Activated B cell treated with CpG ODN at 0.5 μM for 24 hours (primary cell): ENCODE measurements at places on chromosomes 12 and 14. TPM values are rescaled to one million over a fixed set of nuclear protein-coding genes. Genes with fewer than 3 reads are reported as not detected.

DNA sequence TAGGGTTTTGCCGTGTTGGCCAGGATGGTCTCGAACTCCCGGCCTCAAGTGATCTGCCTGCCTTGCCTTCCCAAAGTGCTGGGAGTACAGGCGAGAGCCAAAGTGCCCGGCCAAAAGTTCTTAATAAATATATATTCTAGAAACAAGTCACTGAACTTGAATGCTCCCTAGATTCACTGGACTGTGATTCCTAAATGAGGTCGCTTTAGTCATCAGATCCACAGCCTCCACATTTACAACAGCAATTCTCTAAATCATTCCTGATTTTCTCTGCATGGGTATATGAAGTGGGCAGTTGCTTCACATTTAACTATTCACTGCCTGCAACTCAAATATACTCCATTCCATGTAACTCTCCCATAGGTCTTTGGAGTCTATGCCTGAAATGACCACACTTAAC lies 813.0 kb downstream of the GALC start:
- DNase-seq: no peak

SYT1 gene
- total RNA-seq: 0.39 and 0.49 TPM in 2 replicates

GRCh38 chr12:100348657-100349454 lies 8.0 kb upstream of the SLC17A8 start:
- no peak for DNase-seq

- DNase-seq: no peak
Observed at GRCh38 chr14:102849526-102850379, 72.5 kb downstream of the TRAF3 start.

DNA sequence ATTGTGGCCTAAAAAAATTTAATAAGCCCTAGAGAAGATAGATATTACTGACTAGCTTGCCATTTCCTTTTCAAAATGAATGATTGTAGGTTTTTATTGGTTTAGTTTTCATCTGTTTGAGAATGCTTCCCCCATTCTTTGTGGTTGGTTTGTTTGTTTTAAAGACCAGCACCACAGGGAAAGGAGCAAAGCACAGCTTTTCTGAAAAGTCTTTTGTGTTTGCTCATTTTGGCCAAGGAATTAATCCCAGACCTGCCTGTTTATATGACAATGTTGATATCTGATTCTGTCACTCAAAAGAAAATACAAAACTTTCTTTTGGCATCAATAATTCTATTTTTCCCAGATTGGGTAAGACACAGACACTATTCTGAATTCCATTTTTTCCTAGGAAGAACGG lies 312.5 kb upstream of the FLRT2 start:
- no peak for DNase-seq

CLEC4D gene
- not detected in 2 replicates for total RNA-seq

GRCh38 chr12:118307069-118307954 lies 65.4 kb downstream of the TAOK3 start:
- DNase-seq: no peak

DPPA3 gene
- not detected in 2 replicates for total RNA-seq

GRCh38 chr12:74791365-74791764 lies 253.7 kb downstream of the ATXN7L3B start:
- no peak for DNase-seq

DNA sequence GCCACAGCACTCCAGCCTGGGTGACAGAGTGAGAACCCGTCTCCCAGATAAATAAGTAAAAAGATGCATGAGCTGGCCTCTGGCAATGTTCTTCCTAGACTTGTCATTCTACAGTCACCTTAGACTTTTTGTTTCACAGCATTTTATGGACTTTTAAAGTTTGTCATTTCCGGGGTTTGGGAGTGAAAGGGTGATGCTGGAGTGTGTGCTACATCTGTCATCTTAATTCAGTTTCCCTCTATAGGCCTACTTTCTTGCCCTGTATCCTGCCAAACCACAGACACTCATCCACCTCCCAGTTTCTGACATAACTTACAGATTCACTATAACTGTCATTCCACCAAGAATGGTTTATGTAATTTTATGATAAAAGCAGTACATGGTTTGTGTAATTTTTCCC lies 166.7 kb upstream of the PARP11 start:
- DNase-seq: no peak

ZC2HC1C gene
- 0.91 TPM in 1 of 2 replicates, not detected in the other for total RNA-seq

- no peak for DNase-seq
Observed at GRCh38 chr12:124441443-124442194, 125.8 kb downstream of the NCOR2 start.
